ENCODE measurements at places on chromosomes 16 and 17.

- peak; percentile 45 for DNase-seq
These were observed 902 bp downstream of the ARHGAP27 start for GRCh38 chr17:45431531-45432404.

DNA sequence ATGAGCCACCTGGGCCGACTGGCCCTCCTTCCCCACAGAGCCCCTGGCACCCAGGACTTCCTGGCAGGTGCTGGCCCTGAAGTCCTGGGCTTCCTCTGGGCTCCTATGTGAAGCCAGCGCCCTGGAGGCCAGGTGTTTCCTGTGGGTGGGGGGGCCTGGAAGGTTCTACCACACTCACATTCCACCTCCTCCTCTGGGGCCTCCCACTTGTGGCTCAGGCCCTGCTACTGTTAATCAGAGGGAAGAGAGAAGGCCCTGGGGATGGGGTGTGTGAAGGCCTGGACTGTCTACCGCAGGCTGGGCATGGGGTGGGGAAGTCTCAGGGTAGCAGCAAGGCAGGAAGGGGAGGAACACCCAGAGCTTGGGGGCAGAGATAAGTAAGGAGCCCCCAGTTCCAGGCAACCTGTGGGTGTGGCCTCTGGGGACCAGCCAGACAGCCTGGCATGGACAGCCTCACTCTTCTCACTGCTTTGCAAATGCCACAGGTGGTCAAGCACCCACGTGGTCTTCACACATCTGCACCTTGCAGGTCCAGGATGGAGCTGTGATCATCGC lies 111.9 kb upstream of the TNRC6C start:
- DNase-seq: no peak

GRCh38 chr16:8070506-8070905 lies 519.8 kb downstream of the TMEM114 start:
- no peak for DNase-seq

- no peak for DNase-seq
These were observed 17.3 kb upstream of the XYLT2 start for GRCh38 chr17:50328363-50329325.

DNA sequence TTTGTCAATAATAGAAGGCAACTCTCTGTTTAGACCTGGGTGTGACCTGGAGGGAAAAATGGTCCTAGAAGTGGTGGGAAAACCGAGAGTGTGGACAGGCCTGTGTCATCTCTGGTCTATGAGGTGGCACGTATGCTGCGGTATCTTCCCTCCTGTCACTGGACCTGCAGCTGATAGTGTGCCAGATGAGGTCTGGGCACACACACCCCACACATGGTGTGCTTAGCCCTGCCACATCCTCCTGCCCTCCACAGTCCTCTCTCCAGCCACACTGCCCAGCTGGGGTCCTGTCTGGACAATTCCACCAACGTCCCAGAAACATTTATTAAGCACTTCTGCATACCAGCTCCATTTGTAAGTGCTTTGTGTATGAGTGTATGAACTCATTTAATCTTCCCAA lies 37.2 kb downstream of the GLP2R start:
- DNase-seq: no peak

GRCh38 chr17:63573634-63574033 lies 23.4 kb downstream of the DCAF7 start:
- no peak for DNase-seq

- DNase-seq: no peak
These were observed 156.4 kb upstream of the CCL2 start for GRCh38 chr17:34098699-34099098.

DNA sequence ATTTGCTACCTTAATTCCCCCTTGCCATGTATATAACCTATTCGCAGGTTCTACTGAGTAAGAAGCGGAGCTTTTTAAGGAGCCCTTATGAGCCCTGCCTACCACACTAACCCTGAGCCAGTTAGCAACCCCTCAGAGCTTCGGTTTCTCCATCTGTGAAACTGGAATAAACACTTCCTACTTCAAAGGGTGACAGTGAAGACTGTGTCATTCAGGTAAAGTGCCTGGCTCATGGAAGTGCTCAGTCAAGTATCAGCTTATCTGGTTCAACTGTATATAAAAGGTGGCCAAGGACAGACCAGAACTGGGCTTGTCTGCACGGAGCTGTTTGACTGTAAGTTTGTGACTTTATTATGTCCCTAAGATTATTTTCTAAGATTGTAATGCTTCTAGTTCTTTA lies 31.0 kb downstream of the TXNDC11 start:
- DNase-seq: no peak

DNA sequence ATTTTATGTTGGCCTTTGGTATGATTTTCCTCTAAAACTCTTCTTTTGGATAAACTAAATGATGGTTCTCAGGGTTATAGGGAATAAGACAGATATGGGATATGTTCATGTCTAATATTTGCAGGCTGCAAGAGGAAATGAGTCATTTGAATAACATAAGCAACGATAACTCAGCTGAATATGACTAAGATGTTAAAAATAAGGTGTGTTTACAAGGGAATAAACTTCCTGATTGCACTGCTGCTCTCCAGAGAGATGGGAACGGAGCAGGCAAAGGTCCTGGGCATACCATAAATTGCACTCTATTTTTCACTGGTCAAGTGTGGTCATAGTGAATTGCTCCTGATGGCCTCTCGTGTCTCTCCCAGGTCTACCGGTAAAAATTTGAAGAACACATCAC lies 666.2 kb downstream of the TOX3 start:
- no peak for DNase-seq

- DNase-seq: no peak
These were observed 3.3 kb upstream of the HBZ start for GRCh38 chr16:149024-149660.

DNA sequence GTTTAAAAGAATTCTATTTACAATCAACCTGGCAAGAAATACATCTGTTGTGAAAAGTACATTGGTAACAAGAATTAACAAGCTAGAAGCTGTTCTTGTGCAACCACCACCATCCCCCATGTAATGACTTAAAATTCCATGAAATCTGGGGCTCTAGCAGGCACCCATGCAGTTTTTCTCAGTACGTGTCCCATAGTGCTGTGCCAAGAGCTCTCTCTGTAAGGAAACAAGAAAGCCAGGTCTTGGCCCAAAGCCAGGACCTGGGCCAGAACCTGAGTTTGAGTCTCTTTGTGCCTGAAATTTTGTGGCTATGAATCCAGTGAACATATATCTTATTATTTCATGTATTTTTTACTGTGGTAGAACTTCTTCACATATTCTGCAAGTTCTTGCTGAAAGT lies 46.6 kb downstream of the NUP93 start:
- no peak for DNase-seq

- no peak for DNase-seq
These were observed 139.5 kb downstream of the MSI2 start for GRCh38 chr17:57395721-57396321.

GRCh38 chr17:35804658-35805192 lies 4.6 kb upstream of the TAF15 start:
- DNase-seq: no peak

DNA sequence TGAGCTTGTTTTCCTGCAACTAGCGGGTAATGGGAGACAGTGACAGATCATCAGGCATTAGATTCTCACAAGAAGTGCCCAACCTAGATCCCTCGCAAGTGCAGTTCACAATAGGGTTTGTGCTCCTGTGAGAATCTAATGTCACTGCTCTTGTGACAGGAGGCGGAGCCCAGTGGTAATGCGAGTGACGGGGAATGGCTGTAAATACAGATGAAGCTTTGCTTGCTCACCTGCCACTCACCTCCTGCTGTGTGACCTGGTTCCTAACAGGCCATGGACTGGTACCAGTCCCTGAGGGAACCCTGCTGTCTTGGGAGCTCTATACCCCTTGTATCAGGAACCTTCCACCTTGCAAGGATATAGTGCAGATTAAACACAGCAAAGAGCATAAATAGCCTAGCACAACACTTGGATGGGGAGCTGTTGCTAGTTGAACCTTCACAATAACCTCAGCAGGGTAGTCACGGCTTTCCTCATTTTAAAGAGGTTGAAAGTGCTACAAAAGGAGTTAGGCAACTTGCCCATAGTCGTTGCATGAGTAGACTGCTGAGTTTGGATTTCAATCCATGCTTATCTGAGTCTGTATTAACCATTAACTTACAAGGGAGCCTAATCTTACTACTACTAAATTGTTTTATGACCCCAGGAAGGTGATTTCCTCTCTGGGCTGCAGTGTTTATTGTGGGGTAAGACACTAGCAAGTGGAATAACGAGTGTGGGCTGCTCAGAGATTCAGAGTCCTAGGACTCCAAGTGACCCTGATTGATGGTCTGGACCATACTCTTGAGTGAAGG lies 156.6 kb upstream of the ZFHX3 start:
- no peak for DNase-seq

DNA sequence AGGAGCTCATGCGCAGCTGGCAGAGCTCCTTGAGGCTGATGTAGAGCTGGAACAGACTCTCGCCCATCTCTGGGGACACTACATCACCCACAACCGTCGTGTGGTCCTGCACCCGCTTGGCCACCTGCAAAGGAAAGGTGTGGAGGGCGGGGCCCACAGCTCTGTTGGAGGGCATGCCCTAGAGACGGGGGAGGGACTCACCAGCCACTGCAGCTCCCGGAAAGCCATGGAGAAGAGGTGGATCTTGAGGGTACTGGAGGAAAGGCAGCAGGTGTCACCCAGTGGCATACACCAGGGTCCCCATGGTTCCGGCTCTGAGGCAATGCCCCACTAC lies 8.6 kb downstream of the UNC13D start:
- no peak for DNase-seq

- no peak for DNase-seq
These were observed 7.9 kb downstream of the TBX4 start for GRCh38 chr17:61459939-61460718.

GRCh38 chr16:54538276-54538675 lies 251.7 kb upstream of the IRX3 start:
- no peak for DNase-seq

DNA sequence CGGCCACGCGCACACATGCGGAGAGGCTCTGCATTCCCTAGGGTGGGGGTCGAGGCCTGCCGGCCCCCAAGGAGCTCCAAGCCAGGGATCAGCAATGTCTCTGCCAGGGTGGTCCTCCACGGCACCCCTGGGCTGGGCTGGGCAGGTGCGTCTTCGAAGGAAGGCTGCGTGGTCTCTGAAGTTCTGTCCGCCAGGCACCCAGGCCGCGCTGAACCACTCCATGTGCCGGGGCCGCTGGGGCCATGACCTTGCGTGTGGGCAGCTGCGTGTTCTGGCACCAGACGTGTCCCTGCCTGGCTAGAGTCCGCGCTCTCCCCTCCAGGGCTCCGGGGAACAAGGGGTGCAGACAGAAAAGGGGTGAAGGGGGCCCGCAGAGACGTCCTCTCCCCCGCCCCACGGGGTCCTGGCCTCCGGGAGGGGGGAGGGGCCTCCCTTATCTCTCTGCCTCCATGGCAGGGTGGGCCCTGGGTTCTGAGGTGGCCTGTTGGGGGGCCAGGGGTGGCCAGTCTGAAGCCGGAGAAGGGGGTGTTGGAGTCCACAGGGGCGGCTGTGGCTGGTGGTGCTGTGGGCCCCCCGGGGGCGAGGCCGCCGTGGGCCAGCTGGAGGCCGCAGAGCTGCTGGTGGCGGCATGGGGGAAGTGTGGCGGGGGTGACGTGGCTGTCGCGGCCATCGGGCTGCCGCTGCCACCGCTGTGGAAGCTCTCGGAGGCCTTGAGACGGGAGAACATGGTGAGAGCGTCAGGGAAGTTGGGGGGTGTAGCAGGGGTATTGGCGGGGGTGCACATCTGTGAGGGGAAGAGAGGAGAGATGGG lies 5.3 kb downstream of the UBALD1 start:
- no peak for DNase-seq

DNA sequence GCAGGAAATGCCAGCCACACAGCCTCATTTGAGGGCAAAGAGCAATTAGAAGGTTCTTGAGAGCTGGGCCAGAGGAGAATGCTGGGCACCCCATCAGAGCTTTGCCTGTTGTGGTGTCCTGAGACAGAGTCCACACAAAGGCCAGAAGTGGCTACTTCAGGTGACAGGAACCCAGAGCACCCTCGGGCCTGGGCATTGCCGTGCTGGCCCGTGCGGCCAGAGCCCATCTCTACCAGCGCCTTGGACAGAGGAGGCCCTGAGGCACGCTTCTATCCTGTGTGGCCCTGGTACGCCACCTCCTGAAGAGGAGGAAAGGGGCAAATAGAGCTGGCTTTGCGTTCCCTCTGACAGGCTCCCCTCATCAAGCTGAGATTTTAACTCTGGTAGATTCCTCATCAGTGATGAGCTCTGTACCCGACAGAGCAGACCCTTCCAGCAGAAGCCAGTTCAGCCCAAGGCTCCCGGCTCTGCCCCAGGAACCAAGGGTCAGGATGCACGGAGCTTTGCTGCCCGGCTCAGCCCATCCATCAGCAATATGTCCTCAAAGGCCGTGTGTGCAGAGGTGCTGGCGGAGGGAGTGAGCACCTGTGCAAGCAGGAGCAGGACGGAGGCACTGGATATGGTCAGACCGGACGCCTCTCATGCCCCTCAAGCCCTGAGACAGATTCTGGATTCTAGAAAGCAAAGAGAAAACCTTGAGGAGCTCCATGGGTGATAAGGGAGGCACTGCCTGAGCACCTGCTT lies 3.4 kb upstream of the RASD1 start:
- DNase-seq: no peak

DNA sequence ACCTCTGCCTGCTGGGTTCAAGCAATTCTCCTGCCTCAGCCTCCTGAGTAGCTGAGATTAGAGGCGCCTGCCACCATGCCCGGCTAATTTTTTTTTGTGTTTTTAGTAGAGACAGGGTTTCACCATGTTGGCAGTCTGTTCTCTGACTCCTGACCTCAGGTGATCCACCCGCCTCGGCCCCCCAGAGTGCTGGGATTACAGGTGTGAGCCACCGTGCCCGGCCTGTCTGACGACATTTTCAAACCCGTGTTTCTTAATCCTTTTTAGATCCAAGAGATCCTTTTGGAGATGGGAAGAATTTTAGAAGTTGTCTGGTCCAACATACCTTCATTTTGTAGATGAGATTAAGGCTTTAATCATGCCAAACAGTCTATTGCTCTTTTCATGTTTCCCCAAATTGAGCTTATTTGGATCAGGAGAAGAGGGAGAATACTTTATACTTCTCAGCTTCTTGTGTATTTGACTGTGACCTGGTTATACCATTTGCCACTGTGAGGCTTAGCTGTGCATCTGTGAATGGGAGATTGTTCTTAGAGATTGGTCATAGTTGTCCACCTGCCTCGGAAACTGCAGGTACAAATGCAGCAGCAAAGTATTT lies 25.8 kb downstream of the USP10 start:
- no peak for DNase-seq

DNA sequence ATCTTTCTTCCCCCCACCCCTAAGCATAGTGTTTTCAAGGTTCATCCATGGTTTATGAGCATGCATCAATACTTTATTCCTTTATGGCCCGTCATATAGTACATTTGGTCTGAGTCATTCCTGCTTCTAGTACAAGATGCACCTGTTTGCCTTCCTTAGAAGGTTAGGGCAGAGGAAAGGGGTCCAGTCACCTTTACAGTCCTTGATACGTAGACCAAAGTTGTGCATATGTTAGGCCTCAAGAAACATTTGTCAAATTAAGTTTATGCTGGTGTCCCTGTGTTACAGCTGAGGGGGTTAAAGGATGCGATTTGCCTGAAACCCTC lies 1.4 kb downstream of the CYB5D2 start:
- no peak for DNase-seq

- no peak for DNase-seq
These were observed 58.6 kb downstream of the WSB1 start for GRCh38 chr17:27352448-27353032.

- DNase-seq: no peak
These were observed 27.3 kb downstream of the SLC5A11 start for GRCh38 chr16:24873028-24873427.
